Stimulated activated CD8-positive, alpha-beta memory T cell treated with anti-CD3 and anti-CD28 coated beads, Interleukin-12 subunit alpha, Interleukin-12 subunit beta, amount 100 ng/mL, for 4 hours (primary cell): ENCODE measurements at places on chromosomes 5 and 9.

DNA sequence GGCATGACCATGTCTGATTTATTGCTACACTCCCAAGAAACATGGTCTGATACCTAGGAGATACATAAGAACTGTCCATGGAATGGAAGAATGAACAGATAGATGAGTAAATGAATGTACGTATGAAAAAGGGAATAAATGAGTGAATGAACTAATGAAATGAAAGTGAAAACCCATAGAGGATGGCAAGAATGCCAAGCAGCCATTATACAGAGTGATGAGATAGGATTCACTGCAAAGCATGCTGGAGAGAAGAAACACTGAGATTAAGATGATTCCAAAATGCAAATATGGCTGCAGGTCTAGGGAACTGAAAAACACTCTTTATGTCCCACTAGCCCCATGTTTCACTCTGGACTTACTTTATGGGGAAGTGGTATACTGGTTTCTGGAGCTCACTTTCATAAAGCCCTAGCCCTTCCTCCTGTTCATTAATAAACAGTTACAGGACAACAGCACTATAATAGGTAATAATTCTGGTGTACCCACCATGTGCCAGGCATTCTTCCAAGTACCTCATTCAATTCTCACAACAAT is 170.3 kb upstream of the RAD23B start:
- no peak for DNase-seq

- no peak for DNase-seq
These were observed 113.4 kb downstream of the PAPPA start for GRCh38 chr9:116267021-116267420.

DNA sequence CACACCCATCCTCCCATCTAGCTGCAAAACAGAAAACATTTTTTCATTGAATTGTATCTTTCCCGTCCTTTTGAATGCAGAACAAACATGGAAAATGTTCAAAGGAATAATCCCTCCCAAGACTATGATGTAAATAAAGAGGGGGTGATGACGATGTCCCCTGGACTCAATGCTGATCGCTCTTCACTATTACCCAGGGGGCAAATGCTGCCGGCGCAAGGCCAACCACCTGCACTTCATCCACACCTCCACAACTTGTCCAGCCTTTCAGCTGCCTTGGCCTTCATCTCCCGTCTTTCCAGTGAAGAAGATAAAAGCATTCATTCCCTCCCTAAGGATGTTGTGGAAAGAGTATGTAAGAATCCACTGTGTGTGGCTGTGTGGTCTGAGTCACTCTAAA is 240.3 kb downstream of the AGTPBP1 start:
- DNase-seq: no peak

DNA sequence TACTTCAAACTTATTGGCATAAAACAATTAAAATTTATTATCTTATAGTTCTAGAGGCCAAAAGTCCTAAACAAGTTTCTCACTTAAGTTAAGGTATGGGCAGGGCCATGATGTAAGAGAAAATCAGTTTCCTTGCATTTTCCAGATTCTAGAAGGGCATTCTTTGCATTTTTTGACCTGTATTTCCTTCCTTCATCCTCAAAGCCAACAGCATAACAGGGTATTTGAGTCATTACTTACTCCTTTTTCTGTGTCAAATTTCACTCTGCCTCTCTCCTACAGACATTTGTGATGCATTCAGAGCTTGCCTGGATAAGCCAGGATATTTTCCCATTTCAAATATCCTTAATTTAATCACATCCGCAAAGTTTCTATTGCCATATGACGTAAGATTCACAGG is 1499.0 kb downstream of the EFNA5 start:
- DNase-seq: no peak

DNA sequence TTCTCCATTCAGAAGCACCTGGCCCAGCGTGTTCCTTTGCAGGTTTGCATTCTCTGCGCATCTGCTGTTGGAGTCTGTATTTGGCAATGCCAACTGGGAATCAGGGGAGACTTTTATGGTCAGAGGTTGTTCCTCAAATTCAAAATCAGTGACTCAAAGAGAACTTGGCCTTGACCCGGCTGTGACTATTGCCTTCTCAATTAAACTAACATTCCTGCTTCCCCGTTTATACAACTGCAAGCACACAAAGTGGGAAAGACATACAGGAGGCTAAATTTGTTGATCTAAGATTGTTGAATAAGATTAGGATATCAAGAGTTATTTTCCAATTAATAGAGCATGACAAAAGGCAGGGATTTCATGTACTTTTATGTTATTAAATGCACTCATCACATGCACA is 402.4 kb upstream of the IRX2 start:
- DNase-seq: no peak

GRCh38 chr5:149073213-149073612 is 10.4 kb upstream of the SH3TC2 start:
- DNase-seq: no peak

DNA sequence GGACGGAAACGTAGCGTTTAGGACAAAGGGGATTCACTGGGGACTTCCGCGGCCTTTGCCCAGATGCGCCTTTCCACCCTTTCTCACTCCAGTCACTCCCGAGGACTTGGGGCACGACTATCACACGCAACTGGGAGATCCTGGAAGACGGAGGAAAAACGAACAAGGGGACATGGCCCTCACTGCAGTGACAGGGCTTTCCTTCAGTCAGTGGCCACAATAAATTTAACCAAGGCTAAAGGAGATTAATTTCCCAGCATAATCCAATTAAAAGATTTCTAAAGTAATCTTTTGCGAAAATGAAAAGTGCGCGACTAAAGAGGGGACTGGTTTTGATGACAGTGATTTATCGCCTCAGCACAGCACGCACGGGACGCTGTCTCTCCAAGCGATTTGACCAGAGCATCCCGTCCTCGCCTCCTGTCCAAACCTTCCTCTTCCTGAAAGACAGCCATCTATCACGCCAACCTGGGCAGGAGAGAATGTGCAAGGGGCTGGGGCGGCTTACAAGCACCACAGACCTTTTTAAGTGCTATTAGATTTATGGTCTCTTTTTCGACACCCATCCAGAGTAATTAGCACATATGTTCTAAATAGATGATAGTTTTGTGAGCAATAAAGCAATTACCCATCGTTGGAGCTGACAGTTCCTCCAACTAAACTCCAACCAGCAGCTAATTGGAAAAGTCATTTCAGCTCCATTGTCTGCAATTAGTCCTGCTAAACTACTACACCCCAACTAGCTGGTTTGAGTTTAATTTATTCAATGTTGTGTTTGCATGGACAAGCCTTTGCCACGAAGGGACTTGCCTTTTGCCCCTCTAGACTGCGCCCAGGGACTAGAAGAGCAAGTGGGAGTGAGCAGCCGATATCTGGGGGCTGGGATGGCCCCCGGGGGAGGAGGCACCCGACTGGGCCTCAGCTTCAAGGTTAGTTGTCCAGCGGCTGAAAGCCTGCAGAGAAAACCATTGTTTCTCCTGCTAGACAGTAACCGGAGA is 7.4 kb downstream of the NR2F1-AS1 start:
- no peak for DNase-seq

DNA sequence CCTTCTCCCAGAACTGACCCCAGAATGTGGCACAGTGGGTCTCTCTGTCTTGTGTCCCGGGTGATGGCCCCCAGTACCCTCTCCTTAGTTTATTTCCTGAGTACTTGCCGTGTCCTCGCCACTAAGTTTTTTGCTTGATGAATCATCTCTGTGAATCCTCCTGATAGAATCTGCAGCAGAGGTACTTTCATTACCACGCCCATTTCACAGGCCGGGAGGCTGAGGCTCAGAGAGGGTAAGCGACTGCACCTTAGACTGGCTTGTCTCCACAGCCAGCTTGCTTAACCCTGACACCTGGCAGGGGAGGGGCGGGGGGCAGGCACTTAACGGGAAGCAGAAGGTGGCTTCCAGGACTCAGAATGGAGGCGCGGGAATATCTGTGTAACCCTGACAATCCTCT is 7.9 kb upstream of the IER5L start:
- no peak for DNase-seq

DNA sequence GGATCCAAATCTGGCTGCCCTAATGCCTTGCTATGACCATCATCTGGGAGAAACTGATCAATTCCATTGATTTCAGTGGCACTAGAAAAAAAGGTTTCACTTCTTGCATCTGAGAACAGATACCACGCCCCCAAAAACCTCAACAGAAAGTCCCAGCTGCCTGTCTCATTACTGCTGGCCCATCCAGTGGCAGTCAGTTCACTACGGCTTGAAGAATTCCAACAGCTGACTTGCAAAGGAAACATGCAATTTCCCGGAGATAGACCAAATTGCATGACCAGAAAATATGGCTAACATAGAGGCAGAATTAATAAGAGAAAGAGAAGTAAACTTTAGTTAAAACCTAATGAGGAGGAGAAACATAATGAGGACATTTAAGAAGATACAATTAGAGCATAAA is 48.6 kb downstream of the UGCG start:
- DNase-seq: no peak

DNA sequence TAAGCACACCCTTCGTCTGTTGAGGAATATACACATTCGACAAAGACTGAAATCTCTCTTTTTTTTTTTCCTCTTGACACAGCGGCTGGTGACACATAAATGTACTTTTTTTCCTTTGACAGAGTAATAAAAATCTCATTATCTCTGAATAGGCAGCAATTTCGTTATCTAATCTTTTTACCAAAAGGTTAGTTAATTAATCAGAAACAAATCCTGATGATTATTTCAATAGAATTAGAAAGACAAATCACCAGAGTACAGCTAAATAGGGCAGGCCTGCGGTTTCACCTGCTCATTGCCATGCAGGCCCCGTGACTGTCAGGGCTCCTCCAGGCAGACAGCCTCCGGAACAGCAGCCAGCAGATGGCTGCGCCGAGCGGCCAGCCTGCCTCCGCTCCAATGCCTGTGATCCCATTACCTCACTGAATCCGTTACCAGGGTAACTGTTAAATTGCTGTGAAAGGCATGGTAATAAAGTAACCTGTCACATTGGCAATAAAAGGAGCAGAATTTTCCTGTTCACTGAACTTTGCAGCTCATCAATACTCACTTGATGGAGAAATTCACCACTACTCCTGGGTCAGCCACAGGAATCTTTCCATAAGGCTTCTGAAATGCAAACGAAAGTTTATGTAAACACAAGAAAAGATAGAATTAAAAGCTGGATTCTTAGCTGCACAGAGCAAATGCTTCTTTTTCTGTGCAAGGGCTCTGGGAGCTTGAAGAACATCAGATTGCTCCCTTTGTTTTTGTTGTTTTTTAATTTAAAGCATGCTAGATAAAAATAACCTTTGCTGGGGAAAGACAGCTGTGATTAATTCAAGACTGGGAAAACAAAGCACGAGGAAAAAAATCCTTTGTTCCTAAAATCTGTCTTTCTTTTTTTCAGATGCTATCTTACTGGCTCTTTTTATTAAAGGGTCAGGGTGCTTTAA is 666.4 kb upstream of the ZNF608 start:
- DNase-seq: no peak

DNA sequence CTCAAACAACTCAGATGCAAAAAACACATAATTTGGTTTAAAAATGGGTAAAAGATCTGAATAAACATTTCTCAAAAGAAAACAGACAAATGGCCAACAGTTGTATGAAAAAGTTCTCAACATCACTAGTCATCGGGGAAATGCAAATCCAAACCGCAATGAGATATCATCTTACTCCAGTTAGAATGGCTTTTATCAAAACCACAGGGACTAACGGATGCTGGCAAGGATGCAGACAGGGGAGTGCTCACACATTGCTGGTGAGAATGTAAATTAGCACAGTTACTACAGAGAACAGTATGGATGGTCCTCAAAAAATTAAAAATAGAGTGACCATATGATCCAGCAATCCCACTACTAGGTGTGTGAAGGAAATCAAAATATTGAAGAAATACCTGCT is 589.1 kb upstream of the ADAMTS16 start:
- DNase-seq: no peak

GRCh38 chr9:18452276-18452675 is 21.7 kb upstream of the ADAMTSL1 start:
- no peak for DNase-seq

GRCh38 chr9:21028466-21028865 is 3.0 kb downstream of the HACD4 start:
- no peak for DNase-seq

GRCh38 chr5:55533521-55534435 is 986 bp downstream of the PLPP1 start:
- DNase-seq: no peak

DNA sequence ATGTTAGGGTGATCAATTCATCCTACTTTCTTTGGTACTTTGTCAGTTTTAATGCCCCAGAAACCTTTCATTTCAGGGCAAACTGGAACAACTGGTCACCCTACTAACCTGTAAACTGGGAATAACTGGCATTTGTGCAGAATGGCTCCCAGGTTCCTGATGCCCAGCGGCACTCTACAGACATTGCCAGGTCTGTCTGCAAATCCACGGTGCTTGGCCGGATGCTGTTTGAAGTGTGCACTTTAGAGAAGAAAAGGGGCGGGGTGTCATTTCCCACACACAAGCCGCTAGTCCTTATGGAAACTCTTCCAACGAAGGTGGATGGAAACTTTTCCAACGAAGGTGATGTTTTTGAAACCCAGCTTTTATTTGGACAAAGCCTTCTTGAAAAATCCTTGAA is 49.9 kb upstream of the OTULINL start:
- DNase-seq: no peak

DNA sequence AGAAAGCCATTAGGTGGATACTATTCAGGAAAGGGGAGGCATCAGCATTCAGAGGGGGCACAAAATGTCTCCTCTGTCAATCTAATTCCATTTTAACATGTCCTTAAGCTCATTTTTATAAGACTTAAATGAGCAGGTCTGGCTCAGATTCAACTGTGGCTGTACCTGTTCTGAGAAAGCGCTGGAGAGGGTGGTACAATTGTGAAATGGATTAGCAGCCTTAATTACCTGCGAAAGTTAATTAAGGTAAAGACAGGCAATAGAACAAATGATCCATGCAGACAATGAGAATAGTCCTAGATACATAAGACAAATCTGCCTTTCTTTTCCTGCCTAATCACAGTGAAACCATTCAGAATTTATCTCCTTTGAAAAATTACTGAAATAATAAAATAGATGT is 96.2 kb downstream of the TAF11L14 start:
- no peak for DNase-seq

- DNase-seq: no peak
These were observed 15.7 kb downstream of the LVRN start for GRCh38 chr5:115977988-115978387.

GRCh38 chr5:10631316-10631996 is 67.6 kb downstream of the ANKRD33B start:
- no peak for DNase-seq

DNA sequence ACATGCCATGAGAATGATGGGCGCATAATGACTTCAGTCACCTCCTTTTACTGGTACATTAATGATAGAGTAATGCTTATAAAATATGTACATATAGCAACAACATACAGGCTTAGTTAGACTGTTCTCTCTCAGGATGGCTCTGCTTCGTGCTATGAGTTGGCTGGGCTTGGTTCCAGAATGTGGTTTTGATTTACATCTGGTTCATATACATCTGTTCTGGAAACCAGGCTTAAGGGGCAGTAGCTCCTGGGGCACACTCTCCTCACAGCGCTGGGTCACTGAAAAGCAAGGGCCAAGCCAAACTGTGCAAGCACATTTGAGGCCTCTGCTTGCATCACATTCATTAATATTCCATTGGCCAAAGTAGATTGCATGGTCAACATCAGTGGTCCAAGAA is 44.9 kb downstream of the PCSK1 start:
- no peak for DNase-seq
